Small intestine (tissue), 16 donors: ENCODE measurements at places on chromosomes 5 and 9. TPM values are rescaled to one million over a fixed set of nuclear protein-coding genes. Genes with fewer than 3 reads are reported as not detected.

NDUFAF2 gene
- polyA plus RNA-seq, result 40.5 TPM

SV2C gene
- not detected for polyA plus RNA-seq

TRIM36 gene
- polyA plus RNA-seq, result 22.1 TPM

GABRA1 gene
- polyA plus RNA-seq, result not detected

MAMDC4 gene
- 8.9 TPM for polyA plus RNA-seq

GRXCR2 gene
- not detected for polyA plus RNA-seq

PTPN3 gene
- 15.3 TPM for polyA plus RNA-seq

CCDC183 gene
- polyA plus RNA-seq, result 37.9 TPM

CCL28 gene
- polyA plus RNA-seq, result 3.8 TPM

NUTM2G gene
- not detected for polyA plus RNA-seq

TRAF1 gene
- 2.8 TPM for polyA plus RNA-seq

- H3K27ac ChIP-seq, result no peak overlapping the region
- peak; percentile 23 for DNase-seq
- no peaks in the 10 kb centered on the region for H3K4me1 ChIP-seq
- no peak overlapping the region for H3K4me3 ChIP-seq
Measured at GRCh38 chr5:127785098-127785927, 82.1 kb downstream of the CCDC192 start.

GRCh38 chr5:75286211-75286773 is 49.6 kb upstream of the ANKRD31 start:
- no peak for DNase-seq
- H3K4me3 ChIP-seq, result no peak overlapping the region

- H3K4me1 ChIP-seq, result peaks cover 3% of the 10 kb centered on the region
- no peak for DNase-seq
- H3K27me3 ChIP-seq, result peaks cover 23% of the 10 kb centered on the region
- no peaks in the 10 kb centered on the region for H3K36me3 ChIP-seq
- H3K4me3 ChIP-seq, result peak overlapping the region; percentile 73
- peak overlapping the region; percentile 71 for H3K27ac ChIP-seq
Measured at GRCh38 chr9:130041648-130042405, 1.2 kb downstream of the FNBP1 start.

GRCh38 chr9:98665501-98665900 is 43.2 kb downstream of the GABBR2 start:
- H3K27ac ChIP-seq, result no peak overlapping the region
- no peak for DNase-seq
- no peak overlapping the region for H3K4me3 ChIP-seq
- H3K36me3 ChIP-seq, result no peaks in the 10 kb centered on the region
- H3K4me1 ChIP-seq, result no peaks in the 10 kb centered on the region

GRCh38 chr5:55865831-55866230 is 14.7 kb downstream of the IL31RA start:
- H3K36me3 ChIP-seq, result no peaks in the 10 kb centered on the region
- no peak overlapping the region for H3K27ac ChIP-seq
- H3K27me3 ChIP-seq, result no peaks in the 10 kb centered on the region

- no peak overlapping the region for H3K4me3 ChIP-seq
- no peak overlapping the region for H3K27ac ChIP-seq
- peaks cover 16% of the 10 kb centered on the region for H3K36me3 ChIP-seq
- no peaks in the 10 kb centered on the region for H3K27me3 ChIP-seq
Measured at GRCh38 chr5:41918105-41918504, 7.0 kb upstream of the FBXO4 start.

- no peak overlapping the region for H3K27ac ChIP-seq
- H3K4me3 ChIP-seq, result no peak overlapping the region
- DNase-seq, result no peak
- H3K27me3 ChIP-seq, result no peaks in the 10 kb centered on the region
Measured at GRCh38 chr5:169831331-169831730, 149.0 kb downstream of the INSYN2B start.

DNA sequence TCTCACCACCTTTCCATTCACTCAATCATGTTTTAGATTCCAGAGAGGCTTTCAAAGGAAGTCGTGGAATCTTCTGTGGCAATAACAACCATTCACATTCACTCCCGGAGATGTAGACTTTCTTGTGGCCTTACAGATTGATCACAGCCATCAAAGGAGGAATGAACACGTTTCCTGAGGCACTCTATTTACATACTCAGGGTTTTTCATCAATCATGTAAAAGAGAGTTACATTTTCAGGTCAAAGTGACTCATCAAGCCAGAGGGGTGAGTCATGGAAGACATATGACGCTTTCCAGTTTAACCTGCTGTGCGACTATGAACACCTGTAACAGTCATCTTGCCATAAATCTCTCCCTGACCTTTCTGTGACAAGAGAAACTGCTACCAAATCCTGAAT is 39.3 kb upstream of the RAD23B start:
- no peaks in the 10 kb centered on the region for H3K36me3 ChIP-seq
- H3K27me3 ChIP-seq, result no peaks in the 10 kb centered on the region
- peaks cover 2% of the 10 kb centered on the region for H3K4me1 ChIP-seq
- peak overlapping the region; percentile 75 for H3K27ac ChIP-seq
- peak; percentile 95 for DNase-seq

DNA sequence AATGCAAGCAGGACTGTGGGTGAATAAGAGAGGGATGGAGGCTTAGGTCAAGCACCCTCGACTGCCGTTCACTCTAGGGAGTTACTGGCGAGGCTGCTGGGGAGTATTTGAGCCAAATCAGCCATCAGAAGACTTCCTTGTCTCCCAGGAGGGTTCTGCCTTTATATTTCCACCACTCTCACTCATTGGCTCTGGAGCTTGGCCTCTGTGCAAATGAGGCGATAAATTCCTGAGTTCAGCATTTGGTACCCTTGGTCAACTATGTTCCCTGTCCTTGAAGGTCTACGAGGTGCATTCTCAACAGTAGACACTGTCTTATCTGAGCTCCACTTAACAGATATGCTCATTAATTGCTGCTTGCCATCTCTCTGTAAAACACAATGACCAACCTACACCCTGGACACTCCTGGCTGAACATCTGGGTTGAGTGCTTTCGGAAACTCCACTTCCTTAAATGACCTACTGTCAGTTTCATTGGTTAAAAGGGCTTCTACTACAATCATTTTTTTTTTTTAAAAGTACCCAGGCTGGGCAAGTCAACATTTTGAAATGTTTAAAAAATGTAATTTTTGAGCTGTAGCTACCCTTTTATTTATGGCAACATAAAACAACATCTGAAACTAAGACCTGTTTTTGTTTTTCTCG is 153.2 kb downstream of the NTRK2 start:
- no peak overlapping the region for H3K27ac ChIP-seq
- no peak overlapping the region for H3K4me3 ChIP-seq
- H3K36me3 ChIP-seq, result no peaks in the 10 kb centered on the region
- H3K27me3 ChIP-seq, result no peaks in the 10 kb centered on the region
- no peak for DNase-seq

DNA sequence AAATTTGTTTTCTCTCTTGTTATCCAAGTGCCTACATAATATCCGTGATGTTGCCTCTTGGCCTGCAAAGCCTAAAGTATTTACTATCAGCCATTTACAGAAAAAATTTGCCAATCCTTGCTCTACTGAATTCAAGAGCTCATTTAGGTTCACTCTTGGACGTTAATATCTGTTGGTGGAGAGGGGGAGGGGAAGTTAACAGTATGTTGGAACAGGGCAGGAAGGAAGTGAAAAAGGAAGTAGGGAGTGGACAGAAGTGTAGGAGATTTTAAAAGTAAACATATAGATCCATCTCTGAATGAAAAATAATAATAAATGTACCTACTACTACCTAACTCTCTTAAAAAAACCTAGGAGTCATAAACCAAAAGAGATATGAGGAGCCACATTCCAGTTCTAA is 32.8 kb downstream of the ZNF608 start:
- no peak for DNase-seq
- no peak overlapping the region for H3K27ac ChIP-seq
- peaks cover 23% of the 10 kb centered on the region for H3K36me3 ChIP-seq
- H3K4me3 ChIP-seq, result no peak overlapping the region

GRCh38 chr5:158162026-158162425 is 303.1 kb upstream of the CLINT1 start:
- H3K27me3 ChIP-seq, result no peaks in the 10 kb centered on the region
- no peak for DNase-seq
- no peak overlapping the region for H3K4me3 ChIP-seq
- H3K27ac ChIP-seq, result no peak overlapping the region

GRCh38 chr5:60177596-60177995 is 284.1 kb upstream of the PDE4D start:
- no peaks in the 10 kb centered on the region for H3K4me1 ChIP-seq
- H3K4me3 ChIP-seq, result no peak overlapping the region
- no peak overlapping the region for H3K27ac ChIP-seq
- H3K36me3 ChIP-seq, result no peaks in the 10 kb centered on the region
- no peak for DNase-seq

GRCh38 chr5:10019236-10019635 is 230.5 kb downstream of the ATPSCKMT start:
- H3K27ac ChIP-seq, result no peak overlapping the region
- no peaks in the 10 kb centered on the region for H3K27me3 ChIP-seq
- H3K36me3 ChIP-seq, result no peaks in the 10 kb centered on the region
- no peak for DNase-seq

- no peaks in the 10 kb centered on the region for H3K4me1 ChIP-seq
- DNase-seq, result no peak
- H3K36me3 ChIP-seq, result no peaks in the 10 kb centered on the region
Measured at GRCh38 chr9:133705576-133705975, 32.6 kb downstream of the SARDH start.

DNA sequence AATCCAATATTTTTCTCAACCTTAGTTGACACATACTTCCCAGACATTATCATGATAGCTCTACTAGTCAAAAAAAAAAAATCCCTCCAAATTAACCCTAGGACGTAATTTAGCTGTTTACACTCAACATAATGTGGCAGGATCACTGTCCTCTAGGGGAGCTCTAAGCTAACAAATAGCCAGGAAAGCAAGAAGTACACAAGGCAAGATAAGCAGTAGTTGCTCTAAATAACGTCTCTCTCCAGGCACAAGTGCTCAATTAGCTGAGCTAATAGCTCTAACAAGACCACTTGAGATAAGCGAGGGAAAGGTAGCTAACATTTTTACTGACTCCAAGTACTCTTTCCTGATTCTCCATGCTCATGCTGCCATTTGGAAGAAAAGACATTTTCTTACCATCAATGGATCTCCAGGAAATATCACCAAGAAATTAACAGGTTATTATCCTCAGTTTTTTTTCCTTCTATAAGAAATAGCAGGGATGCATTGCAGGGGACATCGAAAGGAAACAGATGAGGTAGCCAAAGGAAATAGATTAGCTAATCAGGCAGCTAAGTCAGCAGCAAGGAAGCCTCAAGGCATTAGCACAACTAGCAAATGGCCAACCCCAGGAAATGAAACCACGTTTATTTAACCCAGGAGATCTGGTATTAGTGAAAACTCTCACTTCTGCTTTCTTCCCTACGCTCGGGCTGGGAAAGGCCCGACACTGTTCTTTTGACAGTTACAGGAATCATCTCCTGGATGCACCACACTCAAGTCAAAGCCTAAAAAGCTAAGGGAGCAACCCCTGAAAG is 614.1 kb downstream of the PTPRD start:
- H3K27ac ChIP-seq, result no peak overlapping the region
- no peak overlapping the region for H3K4me3 ChIP-seq
- DNase-seq, result no peak

DNA sequence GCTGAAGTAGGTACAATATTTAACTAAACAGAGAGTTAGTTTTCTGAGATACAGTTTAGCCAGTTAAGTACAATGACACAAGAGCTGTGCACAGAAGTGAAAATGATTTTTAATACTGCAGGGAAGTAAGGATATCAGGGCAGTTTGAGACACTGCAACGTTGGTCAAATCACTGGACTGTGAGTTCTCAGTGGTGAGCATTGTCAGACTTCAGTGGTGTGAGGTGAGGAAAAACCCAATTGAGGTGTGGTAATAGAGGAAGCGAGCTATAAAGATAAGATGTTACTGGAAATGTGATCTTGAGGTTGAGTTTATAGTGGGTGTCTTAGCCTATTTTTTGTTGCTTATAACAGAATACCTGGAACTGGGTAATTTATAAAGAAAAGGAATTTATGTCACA is 12.8 kb upstream of the FBXL7 start:
- no peaks in the 10 kb centered on the region for H3K36me3 ChIP-seq
- H3K27me3 ChIP-seq, result no peaks in the 10 kb centered on the region
- no peak for DNase-seq
- no peaks in the 10 kb centered on the region for H3K4me1 ChIP-seq
- H3K4me3 ChIP-seq, result no peak overlapping the region
- no peak overlapping the region for H3K27ac ChIP-seq

DNA sequence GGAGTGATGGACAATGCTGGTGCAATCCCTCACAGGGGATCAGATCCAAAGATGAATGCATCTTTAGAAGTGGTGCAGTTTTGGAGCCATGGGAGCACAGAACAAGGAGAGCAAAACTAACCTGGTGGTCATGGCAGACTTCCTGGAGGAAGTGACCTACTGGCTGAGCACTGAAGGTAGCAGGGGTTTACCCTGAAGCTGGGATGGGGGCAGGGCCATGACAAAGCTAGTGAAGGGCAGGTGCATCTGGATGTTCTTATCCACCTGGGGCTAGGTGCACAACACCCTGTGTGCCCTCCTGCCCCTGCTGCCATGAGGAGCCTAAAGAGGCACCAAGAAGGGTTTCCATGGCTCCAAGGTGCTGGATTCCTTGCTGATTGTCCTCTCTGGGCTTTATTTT is 11.5 kb upstream of the PITX1 start:
- no peaks in the 10 kb centered on the region for H3K4me1 ChIP-seq
- H3K4me3 ChIP-seq, result no peak overlapping the region
- H3K27me3 ChIP-seq, result peaks cover 53% of the 10 kb centered on the region
- no peaks in the 10 kb centered on the region for H3K36me3 ChIP-seq
- DNase-seq, result no peak

- no peaks in the 10 kb centered on the region for H3K36me3 ChIP-seq
- H3K4me1 ChIP-seq, result no peaks in the 10 kb centered on the region
- peak; percentile 60 for DNase-seq
- no peak overlapping the region for H3K4me3 ChIP-seq
- no peak overlapping the region for H3K27ac ChIP-seq
Measured at GRCh38 chr9:88090151-88090581, 48.1 kb downstream of the SPATA31C2 start.

DNA sequence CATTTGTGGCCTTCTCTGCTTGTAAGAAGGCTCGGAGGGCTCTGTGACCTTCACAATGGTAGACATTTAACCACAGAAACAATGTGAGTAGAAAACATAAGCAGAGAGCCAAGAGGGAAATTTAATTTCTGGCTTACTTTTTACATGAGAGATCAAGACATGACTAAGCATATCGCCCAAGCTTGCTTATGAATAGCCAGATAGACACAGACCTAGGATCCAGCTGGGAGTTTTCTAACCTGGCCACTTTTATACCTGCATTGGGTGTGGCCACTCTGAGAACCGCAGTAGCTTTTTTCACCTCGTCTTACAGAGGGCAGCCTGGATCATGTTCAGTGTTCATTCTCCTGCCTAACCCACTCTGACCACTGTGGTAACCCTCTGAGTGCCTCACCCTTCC is 244.9 kb upstream of the KCNN2 start:
- no peaks in the 10 kb centered on the region for H3K27me3 ChIP-seq
- H3K4me3 ChIP-seq, result no peak overlapping the region
- no peaks in the 10 kb centered on the region for H3K36me3 ChIP-seq
- H3K27ac ChIP-seq, result no peak overlapping the region
- no peak for DNase-seq

- peaks cover 22% of the 10 kb centered on the region for H3K4me1 ChIP-seq
- H3K27me3 ChIP-seq, result peaks cover 10% of the 10 kb centered on the region
- peak overlapping the region; percentile 76 for H3K27ac ChIP-seq
- H3K4me3 ChIP-seq, result no peak overlapping the region
Measured at GRCh38 chr9:96022445-96023051, 147.1 kb downstream of the ERCC6L2 start.

- no peaks in the 10 kb centered on the region for H3K27me3 ChIP-seq
- no peaks in the 10 kb centered on the region for H3K4me1 ChIP-seq
- H3K4me3 ChIP-seq, result no peak overlapping the region
- H3K36me3 ChIP-seq, result no peaks in the 10 kb centered on the region
- no peak for DNase-seq
Measured at GRCh38 chr5:152314196-152314829, 90.8 kb downstream of the NMUR2 start.
